ENCODE measurements at places on chromosomes 1 and 21. TPM values are rescaled to one million over a fixed set of nuclear protein-coding genes. Genes with fewer than 3 reads are reported as not detected.

GRCh38 chr21:43195121-43196021 lies 26.6 kb downstream of the CRYAA start:
- peaks cover 3% of the 10 kb centered on the region for H3K4me1 ChIP-seq
- no peaks in the 10 kb centered on the region for H3K27me3 ChIP-seq
- peak overlapping the region; percentile 37 for H3K27ac ChIP-seq
- H3K36me3 ChIP-seq = no peaks in the 10 kb centered on the region

- H3K36me3 ChIP-seq = no peaks in the 10 kb centered on the region
- H3K27me3 ChIP-seq = no peaks in the 10 kb centered on the region
- H3K4me3 ChIP-seq = no peak overlapping the region
- no peak for DNase-seq
- H3K27ac ChIP-seq = no peak overlapping the region
Measured at GRCh38 chr1:158333405-158334155, 2.2 kb upstream of the CD1B start.

GRCh38 chr1:13703558-13704490 lies 3.8 kb downstream of the PRDM2 start:
- no peaks in the 10 kb centered on the region for H3K4me1 ChIP-seq
- H3K27ac ChIP-seq = no peak overlapping the region
- no peak overlapping the region for H3K4me3 ChIP-seq
- no peaks in the 10 kb centered on the region for H3K36me3 ChIP-seq
- no peak for DNase-seq

ELF3 gene
- 150 TPM for total RNA-seq

KCNJ9 gene
- total RNA-seq = not detected

CCDC17 gene
- total RNA-seq = 24.0 TPM

DNA sequence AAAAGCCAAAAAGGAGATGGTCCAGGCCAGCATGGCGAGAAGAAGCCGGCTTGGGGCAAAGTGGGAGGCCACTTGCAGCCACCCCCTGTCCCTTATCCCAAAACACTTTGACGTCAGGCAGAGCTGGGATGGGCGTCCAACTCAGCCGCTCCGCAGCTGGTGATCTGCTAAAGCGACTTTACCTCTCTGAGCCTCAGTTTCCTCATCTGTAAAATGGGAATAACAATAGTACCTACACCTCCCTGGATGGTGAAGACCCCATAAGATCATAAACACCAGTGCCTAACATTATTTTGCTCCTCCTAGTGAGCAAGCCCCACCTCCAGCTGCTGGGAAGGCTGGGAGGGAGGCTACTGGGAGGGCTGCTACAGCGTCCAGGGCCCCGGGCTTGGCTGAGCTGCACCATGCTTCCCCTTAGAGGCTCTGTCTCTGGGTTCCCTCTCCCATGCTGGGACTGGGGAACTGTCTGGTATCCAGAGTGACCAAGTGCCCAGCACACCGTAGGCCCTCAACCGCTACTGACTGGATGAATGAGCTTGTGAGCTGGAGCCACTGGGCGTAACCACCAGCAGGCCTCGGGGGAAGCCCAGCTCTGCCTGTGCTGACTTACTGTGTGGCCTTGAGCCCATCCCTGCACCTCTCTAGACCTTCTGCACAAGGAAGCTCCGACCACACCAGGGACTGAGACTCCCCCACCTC lies 18.3 kb downstream of the IFFO2 start:
- no peaks in the 10 kb centered on the region for H3K27me3 ChIP-seq
- DNase-seq = no peak
- H3K36me3 ChIP-seq = no peaks in the 10 kb centered on the region

DNA sequence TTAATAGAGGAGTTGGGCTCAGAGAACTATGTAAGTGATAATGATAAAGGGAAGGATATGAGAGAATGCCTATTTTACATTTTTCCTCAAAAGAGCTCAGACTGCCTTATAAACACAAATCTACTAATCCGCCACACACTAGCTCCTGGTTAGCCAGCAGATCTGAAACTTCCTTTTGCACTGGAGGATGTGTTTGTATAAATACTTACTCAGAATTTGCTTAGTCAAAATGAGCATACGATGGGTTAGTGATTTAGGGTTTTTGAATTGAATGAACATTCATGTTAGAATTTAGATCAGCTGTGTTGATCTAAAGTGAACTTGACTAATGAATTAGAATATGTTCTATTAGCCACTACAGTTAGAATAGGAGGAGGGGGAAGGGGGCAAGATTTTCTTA lies 9.1 kb upstream of the IER5 start:
- no peak overlapping the region for H3K4me3 ChIP-seq
- H3K27me3 ChIP-seq = no peaks in the 10 kb centered on the region
- no peaks in the 10 kb centered on the region for H3K4me1 ChIP-seq
- DNase-seq = no peak

- peaks cover 16% of the 10 kb centered on the region for H3K27me3 ChIP-seq
- no peak overlapping the region for H3K27ac ChIP-seq
- no peaks in the 10 kb centered on the region for H3K4me1 ChIP-seq
- no peak overlapping the region for H3K4me3 ChIP-seq
Measured at GRCh38 chr1:227562933-227563323, 428 bp upstream of the ZNF678 start.

DNA sequence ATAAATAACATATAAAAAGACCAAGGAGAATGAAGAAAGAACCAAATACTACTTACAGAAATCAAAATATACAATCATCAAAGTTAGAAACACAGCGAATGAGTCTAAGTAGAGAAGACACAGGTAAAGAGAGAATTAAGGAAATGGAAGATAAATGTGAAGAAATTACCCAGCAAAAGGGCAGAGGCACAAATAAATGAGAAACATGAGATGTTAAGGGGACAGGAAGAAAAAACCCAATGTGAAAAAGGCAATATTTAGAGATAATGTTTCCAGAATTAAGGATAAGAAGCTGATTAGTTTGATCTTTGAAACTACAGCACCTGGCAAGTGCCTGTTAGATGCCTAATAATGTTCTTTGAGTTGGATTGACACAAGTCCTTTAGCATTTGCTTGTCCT lies 40.9 kb downstream of the CCN1 start:
- no peaks in the 10 kb centered on the region for H3K36me3 ChIP-seq
- DNase-seq = no peak
- H3K27me3 ChIP-seq = no peaks in the 10 kb centered on the region
- H3K27ac ChIP-seq = no peak overlapping the region

PADI4 gene
- 12.4 TPM for total RNA-seq

GRCh38 chr1:226489718-226490425 lies 58.7 kb upstream of the STUM start:
- no peaks in the 10 kb centered on the region for H3K36me3 ChIP-seq
- H3K27me3 ChIP-seq = no peaks in the 10 kb centered on the region
- H3K4me3 ChIP-seq = no peak overlapping the region

DNA sequence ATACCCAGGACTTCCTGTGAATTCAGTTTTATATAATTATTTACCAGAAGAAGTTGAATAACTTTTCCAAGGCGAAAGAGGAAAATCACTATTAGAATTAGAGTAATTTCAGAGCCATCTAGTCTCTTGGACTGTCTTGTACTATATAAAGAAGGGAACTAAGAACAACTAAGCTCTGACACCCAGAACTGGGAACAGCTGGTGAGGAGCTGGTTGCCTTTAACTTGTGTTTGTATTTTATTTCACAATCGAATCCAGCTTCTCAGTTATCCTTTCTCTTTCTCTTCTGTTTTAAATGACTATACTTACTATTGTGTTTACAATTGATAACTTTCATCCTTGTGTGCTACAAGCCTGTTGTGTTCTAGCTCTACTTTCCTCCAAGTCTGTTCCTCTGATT lies 8.4 kb downstream of the SNX27 start:
- H3K36me3 ChIP-seq = peaks cover 1% of the 10 kb centered on the region
- peaks cover 9% of the 10 kb centered on the region for H3K4me1 ChIP-seq
- no peak overlapping the region for H3K4me3 ChIP-seq
- no peaks in the 10 kb centered on the region for H3K27me3 ChIP-seq
- peak; percentile 76 for DNase-seq

GRCh38 chr1:110455151-110455550 lies 4.2 kb downstream of the PROK1 start:
- no peak overlapping the region for H3K4me3 ChIP-seq
- H3K36me3 ChIP-seq = no peaks in the 10 kb centered on the region
- H3K27me3 ChIP-seq = no peaks in the 10 kb centered on the region
- no peak for DNase-seq
- no peak overlapping the region for H3K27ac ChIP-seq

- H3K27ac ChIP-seq = peak overlapping the region; percentile 29
- DNase-seq = peak; percentile 78
- no peaks in the 10 kb centered on the region for H3K27me3 ChIP-seq
- peaks cover under 1% of the 10 kb centered on the region for H3K36me3 ChIP-seq
- H3K4me3 ChIP-seq = no peak overlapping the region
Measured at GRCh38 chr1:81834921-81835698, 34.4 kb downstream of the ADGRL2 start.

- no peaks in the 10 kb centered on the region for H3K36me3 ChIP-seq
- no peak overlapping the region for H3K27ac ChIP-seq
- no peak for DNase-seq
- no peak overlapping the region for H3K4me3 ChIP-seq
- H3K27me3 ChIP-seq = no peaks in the 10 kb centered on the region
- H3K4me1 ChIP-seq = no peaks in the 10 kb centered on the region
Measured at GRCh38 chr1:94103608-94104007, 17.3 kb downstream of the ABCA4 start.

ST6GALNAC5 gene
- total RNA-seq = 23.0 TPM

HFM1 gene
- total RNA-seq = 8.0 TPM

BSND gene
- not detected for total RNA-seq

- peak; percentile 28 for DNase-seq
- H3K4me3 ChIP-seq = no peak overlapping the region
- H3K27ac ChIP-seq = no peak overlapping the region
- H3K4me1 ChIP-seq = peaks cover 3% of the 10 kb centered on the region
- no peaks in the 10 kb centered on the region for H3K36me3 ChIP-seq
- H3K27me3 ChIP-seq = no peaks in the 10 kb centered on the region
Measured at GRCh38 chr21:15947677-15948076, 217.9 kb downstream of the USP25 start.

DNA sequence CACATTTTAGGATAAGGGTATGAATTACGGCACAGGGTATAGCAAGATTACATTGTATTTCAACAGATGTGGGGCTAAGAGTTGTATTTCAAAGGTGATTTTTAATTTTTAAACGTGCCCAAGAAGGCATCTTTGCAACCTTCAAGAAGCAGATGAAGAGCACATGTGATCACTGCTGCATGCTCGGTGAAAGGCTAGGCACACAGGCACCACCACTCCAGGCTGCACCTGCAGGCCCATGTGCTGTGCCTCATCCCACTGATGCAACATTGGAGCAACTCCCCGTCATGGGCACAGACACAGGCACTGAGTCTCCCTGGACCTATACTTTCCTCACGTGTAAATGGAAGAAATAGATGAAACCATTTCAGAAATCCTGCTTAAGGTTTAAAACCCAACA lies 23.5 kb downstream of the UBE2G2 start:
- no peak overlapping the region for H3K27ac ChIP-seq
- DNase-seq = no peak
- no peak overlapping the region for H3K4me3 ChIP-seq
- H3K27me3 ChIP-seq = no peaks in the 10 kb centered on the region
- no peaks in the 10 kb centered on the region for H3K4me1 ChIP-seq
- peaks cover 8% of the 10 kb centered on the region for H3K36me3 ChIP-seq

PTPRC gene
- 82.9 TPM for total RNA-seq

DNA sequence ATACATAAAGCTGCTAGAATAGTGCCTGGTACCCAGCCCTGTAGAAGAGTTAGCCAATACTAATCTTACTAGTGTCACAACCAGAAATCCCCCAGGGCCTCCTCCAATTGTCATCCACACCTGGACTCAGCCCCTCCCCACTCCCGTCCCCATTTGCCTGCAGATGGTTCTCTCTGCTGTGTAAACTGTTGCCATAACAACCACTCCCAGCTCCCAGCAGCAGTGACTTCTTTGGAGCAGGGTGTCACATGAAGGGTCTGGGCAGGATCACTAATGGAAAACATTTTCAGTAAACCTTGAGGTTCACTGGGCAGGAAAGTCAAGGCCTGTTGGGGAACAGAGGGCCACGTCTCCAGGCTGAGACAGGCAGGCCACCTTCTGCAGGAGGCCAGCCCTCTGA lies 126.0 kb upstream of the IPO9 start:
- H3K4me3 ChIP-seq = no peak overlapping the region
- no peaks in the 10 kb centered on the region for H3K27me3 ChIP-seq
- no peak overlapping the region for H3K27ac ChIP-seq
- DNase-seq = peak; percentile 70

DNA sequence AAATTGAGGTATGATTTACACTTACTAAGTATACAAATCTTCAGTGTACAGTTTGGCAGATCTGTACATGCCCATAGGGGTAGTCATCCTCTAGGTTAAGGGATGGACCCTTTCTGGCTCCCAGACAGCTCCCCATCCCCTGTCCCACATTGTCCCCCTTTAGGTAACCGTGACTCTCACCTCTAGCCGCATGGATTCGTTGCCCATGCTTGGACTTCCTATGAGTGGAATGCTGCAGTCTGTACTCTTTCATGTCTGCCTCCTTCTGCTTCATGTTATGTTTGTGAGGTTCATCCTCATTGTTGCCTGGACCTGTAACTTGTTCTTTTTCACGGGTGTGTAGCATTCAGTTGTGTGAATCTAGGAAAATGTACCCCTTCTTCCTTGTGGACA lies 20.3 kb downstream of the SLC37A1 start:
- H3K36me3 ChIP-seq = no peaks in the 10 kb centered on the region
- H3K27ac ChIP-seq = no peak overlapping the region
- no peaks in the 10 kb centered on the region for H3K27me3 ChIP-seq

GRCh38 chr1:19478322-19478721 lies 7.0 kb downstream of the CAPZB start:
- no peak for DNase-seq
- H3K27ac ChIP-seq = no peak overlapping the region
- H3K4me1 ChIP-seq = peaks cover 37% of the 10 kb centered on the region
- peaks cover 11% of the 10 kb centered on the region for H3K36me3 ChIP-seq
- H3K27me3 ChIP-seq = no peaks in the 10 kb centered on the region

GRCh38 chr1:5961601-5962000 lies 30.6 kb downstream of the NPHP4 start:
- no peak overlapping the region for H3K27ac ChIP-seq
- no peaks in the 10 kb centered on the region for H3K36me3 ChIP-seq
- no peak overlapping the region for H3K4me3 ChIP-seq
- no peak for DNase-seq

DNA sequence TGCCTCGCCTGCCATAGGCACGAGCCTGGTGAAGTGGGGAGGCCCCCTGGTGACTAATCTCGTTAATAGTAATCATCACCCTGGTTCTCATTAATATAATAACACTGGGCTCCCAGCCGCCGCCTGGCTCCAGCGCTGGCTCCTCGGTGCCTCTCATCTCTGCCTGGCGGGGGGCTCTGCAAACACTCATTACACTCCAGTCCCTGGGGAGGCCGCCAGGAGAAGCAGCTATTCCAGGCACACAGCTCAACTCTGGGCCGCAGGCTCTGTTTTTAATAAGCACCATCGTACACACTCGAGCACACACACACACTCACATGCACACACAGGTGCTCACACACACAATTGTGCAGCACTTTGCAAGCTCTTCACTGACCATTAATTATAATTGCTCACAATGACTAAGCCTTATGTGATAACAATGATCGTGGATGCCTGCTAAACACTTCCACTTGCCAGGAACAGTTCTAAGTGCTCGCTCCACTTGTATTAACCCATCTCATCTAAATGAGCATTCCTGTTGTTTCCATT lies 52.2 kb downstream of the SDC3 start:
- no peak overlapping the region for H3K4me3 ChIP-seq
- peak; percentile 34 for DNase-seq

GRCh38 chr1:63799307-63799706 lies 25.5 kb downstream of the ROR1 start:
- H3K27ac ChIP-seq = no peak overlapping the region
- H3K4me1 ChIP-seq = peaks cover 36% of the 10 kb centered on the region
- peak; percentile 79 for DNase-seq

SEC16B gene
- total RNA-seq = 1.5 TPM

KRTAP13-2 gene
- total RNA-seq = not detected

- no peaks in the 10 kb centered on the region for H3K27me3 ChIP-seq
- no peak overlapping the region for H3K4me3 ChIP-seq
- H3K27ac ChIP-seq = no peak overlapping the region
- no peak for DNase-seq
- H3K36me3 ChIP-seq = no peaks in the 10 kb centered on the region
- H3K4me1 ChIP-seq = peaks cover 9% of the 10 kb centered on the region
Measured at GRCh38 chr21:27321791-27322190, 354.9 kb upstream of the ADAMTS5 start.
